H54 (cell line): ENCODE measurements at places on chromosomes 16 and 17.

- no peak for DNase-seq
These were observed 2.3 kb upstream of the PGS1 start for GRCh38 chr17:78376161-78376560.

DNA sequence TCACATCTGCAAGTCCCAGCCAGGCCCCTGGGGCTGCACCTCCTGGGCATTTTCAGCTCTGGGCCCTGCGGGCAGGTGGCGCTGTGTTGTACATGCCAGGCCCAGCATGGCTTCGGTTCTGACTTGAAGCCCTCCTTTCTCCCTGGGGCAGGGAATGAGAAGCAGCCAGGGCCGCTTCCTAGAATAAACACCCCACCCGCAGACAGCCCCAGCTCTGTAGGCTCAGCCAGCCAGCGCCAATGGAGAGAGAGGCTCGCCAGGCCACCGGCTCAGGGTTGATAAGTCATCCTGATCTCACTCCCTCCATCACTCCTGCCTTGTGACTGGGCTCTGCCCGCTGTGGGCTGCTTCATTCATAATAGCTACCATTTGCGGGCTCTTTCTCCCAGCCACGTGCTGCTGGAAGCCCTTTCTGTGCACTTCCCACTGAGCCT is 6.0 kb upstream of the GLIS2 start:
- DNase-seq: peak; percentile 93

DNA sequence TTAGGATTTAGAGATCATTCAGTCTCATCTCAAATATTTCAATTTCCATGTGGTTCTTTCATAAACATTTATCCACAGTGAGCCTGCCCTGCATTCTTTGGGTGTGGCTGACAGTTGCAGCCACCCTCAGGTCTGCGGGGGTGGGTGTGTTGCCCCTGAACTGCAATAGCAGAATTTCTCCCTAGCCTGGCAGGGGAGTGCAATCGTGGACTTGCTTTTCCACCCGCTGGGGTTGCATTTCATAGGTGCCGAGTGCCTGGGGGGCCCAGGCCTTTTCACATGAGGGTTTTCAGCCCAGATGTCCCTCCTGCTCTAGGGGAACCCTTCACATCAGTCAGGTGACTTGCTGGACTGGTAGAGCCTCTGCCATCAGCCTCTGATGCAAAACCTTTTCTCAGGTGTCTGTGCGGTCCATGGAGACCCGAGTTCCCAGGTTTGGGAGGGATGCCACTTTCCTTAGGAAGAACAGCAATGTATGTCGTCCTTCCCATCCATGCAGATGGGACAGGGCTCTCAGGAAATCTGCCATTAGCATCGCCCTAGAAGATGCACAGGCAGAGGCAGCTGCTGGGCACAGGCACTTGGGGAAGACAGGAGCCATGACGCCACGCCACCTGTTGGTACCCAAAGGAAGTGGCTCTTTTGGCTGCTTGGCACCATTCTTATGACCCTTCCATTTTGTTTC is 2.4 kb upstream of the USP36 start:
- DNase-seq: peak; percentile 44

DNA sequence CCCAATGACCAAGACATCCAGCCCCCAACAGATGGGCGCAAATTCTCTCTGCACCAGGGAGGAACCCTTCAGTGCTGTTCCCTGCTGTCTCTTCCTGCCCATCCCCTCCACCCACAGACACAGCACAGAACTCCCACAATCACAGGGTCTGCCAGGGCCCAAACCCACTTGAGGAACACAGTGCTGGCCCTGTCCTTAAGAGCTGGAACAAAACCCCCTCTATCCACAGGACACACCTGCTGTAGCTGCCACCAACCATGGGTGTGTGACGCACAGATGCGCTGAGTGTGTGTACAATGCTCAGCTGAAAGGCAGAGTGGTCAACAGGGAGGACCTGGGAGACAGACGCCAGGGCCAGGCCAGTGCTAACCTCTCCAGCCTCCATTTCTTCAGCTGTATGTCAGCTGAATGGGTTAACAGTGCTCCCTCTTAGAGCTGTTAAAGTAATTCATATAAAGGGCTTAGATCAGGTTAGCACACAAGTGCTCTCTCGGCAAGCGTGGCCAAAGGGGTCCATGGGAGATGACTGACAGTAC is 62.1 kb downstream of the AMFR start:
- no peak for DNase-seq

DNA sequence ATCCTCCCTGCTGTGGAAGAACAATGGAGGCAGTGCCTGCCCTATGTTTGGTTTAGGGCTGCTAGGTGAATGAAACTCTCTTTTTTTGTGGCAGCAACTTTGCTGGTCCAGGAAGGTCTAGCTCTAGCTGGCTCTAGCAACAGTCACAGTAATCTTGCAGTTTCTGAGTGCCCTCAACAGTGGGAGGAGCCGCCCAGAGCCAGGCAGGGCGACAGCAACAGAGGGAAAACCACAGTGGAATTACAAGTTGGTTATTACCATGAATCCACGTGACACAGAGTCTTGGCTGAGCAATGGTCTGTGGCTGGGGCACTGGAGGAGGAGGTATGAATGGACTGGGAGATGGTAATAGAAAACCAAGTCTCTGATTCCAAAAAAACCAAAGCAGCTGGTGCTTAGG is 10.3 kb downstream of the HSPB9 start:
- peak; percentile 88 for DNase-seq

- DNase-seq: no peak
These were observed 8.4 kb downstream of the CTU2 start for GRCh38 chr16:88714420-88715302.

DNA sequence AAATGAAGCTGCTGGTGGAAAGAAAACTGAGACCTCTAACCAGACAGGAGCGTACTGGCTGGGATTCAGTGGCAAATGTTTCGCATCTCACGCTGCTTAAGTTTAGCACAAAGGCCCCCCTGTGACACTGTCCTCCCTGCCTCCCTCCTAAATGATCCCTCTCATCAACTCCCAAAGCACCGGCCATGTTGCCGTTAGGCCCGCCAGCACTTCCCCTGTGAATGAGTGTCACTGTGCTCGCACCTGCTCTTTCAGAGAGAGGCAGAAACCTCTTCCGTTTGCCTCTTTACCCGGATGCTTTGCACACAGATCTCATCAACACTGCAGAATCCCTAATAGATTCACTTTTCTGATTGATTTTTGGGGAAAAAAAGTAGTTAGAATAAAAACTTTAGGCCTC is 26.5 kb downstream of the MBTPS1 start:
- no peak for DNase-seq

GRCh38 chr17:48548523-48549280 is 3.8 kb upstream of the HOXB2 start:
- DNase-seq: no peak

- DNase-seq: no peak
These were observed 45.9 kb downstream of the ABAT start for GRCh38 chr16:8720080-8720966.

- DNase-seq: no peak
These were observed 15.7 kb downstream of the ZDHHC7 start for GRCh38 chr16:84995663-84996062.

GRCh38 chr16:2784358-2785100 is 2.8 kb downstream of the PRSS33 start:
- no peak for DNase-seq

GRCh38 chr17:19482576-19482975 is 51.1 kb upstream of the SLC47A1 start:
- no peak for DNase-seq

DNA sequence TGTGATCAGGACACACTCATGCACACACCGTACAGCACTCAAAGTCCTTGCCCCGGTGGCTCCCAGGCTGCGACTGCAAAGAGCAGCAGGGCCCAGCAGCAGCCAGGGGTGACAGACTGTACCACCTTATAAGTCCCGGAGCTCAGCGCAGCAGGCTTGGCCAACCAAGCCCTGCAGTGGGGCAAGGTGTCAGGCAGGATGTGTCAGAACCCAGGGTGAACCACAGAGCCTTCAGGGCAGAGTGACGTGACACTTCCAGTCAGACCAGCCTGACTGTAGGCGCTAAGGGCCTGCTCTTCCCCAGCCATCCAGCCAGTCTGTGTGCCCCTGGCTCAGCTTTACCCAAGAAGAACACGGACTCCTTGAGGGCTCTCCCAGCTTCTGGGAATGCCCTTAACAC is 204.1 kb downstream of the COPRS start:
- peak; percentile 55 for DNase-seq

DNA sequence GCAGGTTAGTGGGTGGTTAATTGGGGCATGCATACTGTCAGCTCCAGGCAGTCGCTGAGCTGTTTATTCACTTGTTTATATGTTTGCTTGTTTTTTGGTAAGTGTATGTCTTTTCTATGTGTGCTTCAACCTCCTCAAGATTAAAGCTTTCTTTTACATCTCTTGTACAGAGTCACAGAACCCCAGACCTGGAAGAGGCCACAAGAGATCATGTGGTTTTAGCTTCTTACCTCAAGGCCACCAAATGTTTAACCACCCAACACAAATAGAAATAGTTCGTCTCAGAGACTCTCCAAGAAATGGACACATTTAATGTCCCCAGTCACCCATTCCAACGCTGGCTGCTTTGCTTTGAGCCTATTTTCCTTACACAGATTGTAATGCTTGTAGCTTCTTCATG is 11.8 kb upstream of the TMEM98 start:
- DNase-seq: no peak

- DNase-seq: peak; percentile 86
These were observed 21.3 kb downstream of the SRCIN1 start for GRCh38 chr17:38584350-38584925.

DNA sequence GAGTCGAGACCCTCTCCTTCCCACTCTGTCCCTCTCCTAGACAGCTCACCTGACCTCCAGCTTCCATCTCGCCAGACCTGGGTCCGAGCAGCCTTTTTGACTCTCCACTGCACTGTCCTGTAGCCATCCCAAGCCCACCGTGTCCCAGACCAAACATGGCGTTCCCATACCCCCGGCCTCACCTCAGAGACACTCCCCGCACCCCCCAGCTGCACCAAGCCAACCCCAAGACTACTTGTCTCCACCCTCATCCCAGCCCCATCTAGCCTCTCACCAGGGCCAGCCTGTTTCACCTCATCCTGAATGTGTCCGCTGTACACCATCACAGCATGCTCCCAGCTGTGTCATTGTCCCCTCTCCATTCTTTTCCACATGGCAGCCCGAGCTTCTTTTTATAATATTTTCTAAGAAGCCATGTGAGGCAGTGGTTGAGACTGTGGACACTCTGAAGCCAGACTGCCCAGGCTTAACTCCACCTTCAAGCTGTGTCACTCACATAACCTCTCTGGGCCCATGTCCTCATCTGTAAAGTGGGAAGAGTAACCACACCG is 1.5 kb downstream of the MYO15A start:
- DNase-seq: no peak

DNA sequence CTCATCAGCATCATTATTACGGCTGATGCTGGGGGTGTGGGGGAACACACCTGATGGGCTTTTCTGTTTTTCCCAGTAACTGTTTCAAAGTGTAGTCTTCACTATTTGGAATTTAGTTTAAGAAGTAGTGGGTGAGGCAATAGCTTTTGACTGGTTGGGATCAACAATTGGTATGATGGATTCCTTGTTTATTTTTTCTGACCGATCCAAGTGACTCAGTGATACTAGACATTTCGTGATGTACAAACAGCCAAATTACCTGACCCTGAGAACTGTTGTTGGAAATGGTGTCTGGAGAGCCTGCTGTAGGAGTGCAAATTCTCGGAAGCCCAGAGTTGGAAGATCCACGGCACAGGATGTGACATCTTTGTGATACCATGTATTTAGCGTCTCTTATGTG is 204.2 kb downstream of the PRKCA start:
- DNase-seq: no peak
